ENCODE measurements at places on chromosomes 2 and 18.

GRCh38 chr2:101850450-101850849, 141.3 kb upstream of the IL1R2 start:
- no peak for ATAC-seq
- H3K4me3 ChIP-seq: no peak overlapping the region
- no peaks in the 10 kb centered on the region for H3K27me3 ChIP-seq

DNA sequence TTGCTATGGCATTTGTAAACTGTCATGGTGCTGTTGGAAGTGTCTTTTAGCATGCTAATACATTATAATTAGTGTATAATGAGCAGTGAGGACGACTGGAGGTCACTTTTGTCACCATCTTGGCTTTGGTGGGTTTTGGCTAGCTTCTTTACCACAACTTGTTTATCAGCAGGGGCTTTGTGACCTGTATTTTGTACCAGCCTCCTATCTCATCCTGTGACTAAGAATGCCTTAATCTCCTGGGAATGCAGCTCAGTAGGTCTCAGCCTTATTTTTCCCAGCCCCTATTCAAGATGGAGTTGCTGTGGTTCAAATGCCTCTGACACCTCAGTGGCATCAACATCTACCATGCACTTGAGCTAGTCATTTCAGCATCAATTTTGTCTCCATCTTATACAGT, 29.7 kb downstream of the LYPD6 start:
- no peak overlapping the region for H3K4me3 ChIP-seq
- H3K27me3 ChIP-seq: no peaks in the 10 kb centered on the region
- no peaks in the 10 kb centered on the region for H3K36me3 ChIP-seq
- H3K4me1 ChIP-seq: no peaks in the 10 kb centered on the region
- no peak overlapping the region for H3K27ac ChIP-seq

DNA sequence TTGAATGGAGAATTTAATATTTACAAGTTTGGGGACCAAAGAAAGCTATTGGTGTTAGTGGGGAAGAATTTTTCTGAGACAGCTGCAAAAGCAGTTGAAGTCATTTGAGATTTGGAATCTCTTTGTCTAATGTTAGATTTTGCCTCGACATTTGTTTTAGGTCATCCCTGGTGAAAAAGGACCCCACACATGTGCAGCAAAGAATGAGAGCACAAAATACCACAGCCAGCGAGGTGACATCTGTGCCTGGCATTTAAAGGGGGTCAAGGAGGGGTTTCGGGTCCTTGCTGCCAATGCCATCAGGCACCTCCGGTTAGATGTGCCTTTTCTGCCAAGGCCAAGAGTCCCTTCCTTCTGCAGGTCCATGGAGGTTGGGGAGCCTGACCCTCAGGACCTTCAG, 173.3 kb downstream of the TRIB2 start:
- H3K27me3 ChIP-seq: no peaks in the 10 kb centered on the region
- no peak for ATAC-seq
- no peak overlapping the region for H3K27ac ChIP-seq
- H3K36me3 ChIP-seq: no peaks in the 10 kb centered on the region

GRCh38 chr2:149355716-149356422, 25.5 kb downstream of the LYPD6 start:
- H3K4me1 ChIP-seq: no peaks in the 10 kb centered on the region
- no peak overlapping the region for H3K27ac ChIP-seq
- no peaks in the 10 kb centered on the region for H3K27me3 ChIP-seq
- H3K4me3 ChIP-seq: no peak overlapping the region
- no peaks in the 10 kb centered on the region for H3K36me3 ChIP-seq

GRCh38 chr2:17362956-17363355, 155.3 kb downstream of the RAD51AP2 start:
- no peaks in the 10 kb centered on the region for H3K36me3 ChIP-seq
- H3K27ac ChIP-seq: no peak overlapping the region
- H3K4me3 ChIP-seq: no peak overlapping the region
- no peak for ATAC-seq
- no peaks in the 10 kb centered on the region for H3K4me1 ChIP-seq

DNA sequence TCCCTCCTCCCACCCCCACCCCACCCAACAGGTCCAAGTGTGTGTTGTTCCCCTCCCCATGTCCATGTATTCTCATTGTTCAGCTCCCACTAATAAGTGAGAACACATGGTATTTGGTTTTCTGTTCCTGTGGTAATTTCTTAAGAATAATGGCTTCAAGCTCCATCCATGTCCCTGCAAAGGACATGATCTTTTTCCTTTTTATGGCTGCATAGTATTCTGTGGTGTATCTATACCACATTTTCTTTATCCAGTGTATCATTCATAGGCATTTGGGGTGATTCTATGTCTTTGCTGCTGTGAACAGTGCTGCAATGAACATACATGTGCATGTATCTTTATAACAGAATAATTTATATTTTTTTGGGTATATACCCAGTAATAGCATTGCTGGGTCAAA, 12.3 kb upstream of the ASAP2 start:
- no peak overlapping the region for H3K27ac ChIP-seq
- H3K36me3 ChIP-seq: no peaks in the 10 kb centered on the region
- no peak for ATAC-seq
- H3K27me3 ChIP-seq: no peaks in the 10 kb centered on the region

DNA sequence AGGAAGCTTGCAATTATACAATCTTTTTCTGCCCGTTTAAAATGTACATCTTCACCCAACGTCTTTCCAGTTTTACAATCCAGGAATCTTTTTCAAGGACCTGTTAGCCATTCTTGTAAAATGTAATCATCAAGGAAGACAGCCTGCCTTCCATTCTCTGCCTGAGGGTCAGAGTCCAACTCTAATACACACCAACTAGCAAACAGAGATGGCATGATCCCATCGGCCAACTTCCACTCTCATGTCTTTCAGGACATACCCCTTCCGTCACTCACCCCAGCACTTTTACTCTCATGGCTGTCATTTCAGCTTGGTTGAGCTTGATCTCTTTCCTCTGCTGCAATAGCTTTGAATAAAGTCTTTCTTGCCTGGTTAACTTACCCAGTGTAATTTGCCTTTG, 172.5 kb upstream of the NETO1 start:
- H3K4me3 ChIP-seq: no peak overlapping the region
- no peak for ATAC-seq
- H3K27ac ChIP-seq: no peak overlapping the region
- H3K27me3 ChIP-seq: no peaks in the 10 kb centered on the region
- no peaks in the 10 kb centered on the region for H3K4me1 ChIP-seq

- H3K4me1 ChIP-seq: no peaks in the 10 kb centered on the region
- H3K27me3 ChIP-seq: no peaks in the 10 kb centered on the region
- ATAC-seq: no peak
- no peaks in the 10 kb centered on the region for H3K36me3 ChIP-seq
- H3K27ac ChIP-seq: no peak overlapping the region
- H3K4me3 ChIP-seq: no peak overlapping the region
Observed at GRCh38 chr2:57602733-57603132, 443.9 kb upstream of the VRK2 start.

GRCh38 chr2:178191004-178191508, 3.3 kb upstream of the OSBPL6 start:
- peaks cover 16% of the 10 kb centered on the region for H3K4me1 ChIP-seq
- H3K4me3 ChIP-seq: no peak overlapping the region
- no peak overlapping the region for H3K27ac ChIP-seq
- no peak for ATAC-seq
- H3K27me3 ChIP-seq: no peaks in the 10 kb centered on the region

- no peak overlapping the region for H3K27ac ChIP-seq
- H3K27me3 ChIP-seq: peaks cover 12% of the 10 kb centered on the region
- no peak overlapping the region for H3K4me3 ChIP-seq
- ATAC-seq: no peak
- no peaks in the 10 kb centered on the region for H3K36me3 ChIP-seq
- no peaks in the 10 kb centered on the region for H3K4me1 ChIP-seq
Observed at GRCh38 chr2:238296638-238297457, 8.4 kb upstream of the PER2 start.

DNA sequence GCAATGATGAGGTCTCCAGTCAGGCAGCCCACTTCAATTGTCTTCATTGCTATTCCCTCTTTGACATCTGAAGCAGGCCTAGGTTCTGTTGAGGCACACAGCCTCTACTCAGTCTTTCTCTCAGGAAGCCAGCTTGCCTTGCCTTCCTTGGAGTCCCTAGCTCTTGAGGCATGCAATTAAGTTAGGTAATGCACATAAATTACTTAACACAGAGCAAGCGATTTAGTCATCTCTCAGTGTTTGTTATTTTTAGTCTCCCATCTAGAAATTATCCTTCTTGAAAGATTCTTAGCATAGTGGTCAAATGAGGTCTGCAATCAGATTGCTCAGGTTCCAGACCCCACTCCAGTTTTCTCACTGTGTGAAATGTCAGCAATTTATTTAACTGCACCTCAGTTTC, 32.0 kb downstream of the SULT1C4 start:
- ATAC-seq: no peak
- no peak overlapping the region for H3K27ac ChIP-seq
- no peaks in the 10 kb centered on the region for H3K36me3 ChIP-seq
- H3K4me3 ChIP-seq: no peak overlapping the region
- no peaks in the 10 kb centered on the region for H3K27me3 ChIP-seq

GRCh38 chr2:215777465-215778044, 235.8 kb downstream of the MREG start:
- no peak for ATAC-seq
- H3K27me3 ChIP-seq: no peaks in the 10 kb centered on the region
- peaks cover 16% of the 10 kb centered on the region for H3K4me1 ChIP-seq
- no peak overlapping the region for H3K27ac ChIP-seq
- no peak overlapping the region for H3K4me3 ChIP-seq

DNA sequence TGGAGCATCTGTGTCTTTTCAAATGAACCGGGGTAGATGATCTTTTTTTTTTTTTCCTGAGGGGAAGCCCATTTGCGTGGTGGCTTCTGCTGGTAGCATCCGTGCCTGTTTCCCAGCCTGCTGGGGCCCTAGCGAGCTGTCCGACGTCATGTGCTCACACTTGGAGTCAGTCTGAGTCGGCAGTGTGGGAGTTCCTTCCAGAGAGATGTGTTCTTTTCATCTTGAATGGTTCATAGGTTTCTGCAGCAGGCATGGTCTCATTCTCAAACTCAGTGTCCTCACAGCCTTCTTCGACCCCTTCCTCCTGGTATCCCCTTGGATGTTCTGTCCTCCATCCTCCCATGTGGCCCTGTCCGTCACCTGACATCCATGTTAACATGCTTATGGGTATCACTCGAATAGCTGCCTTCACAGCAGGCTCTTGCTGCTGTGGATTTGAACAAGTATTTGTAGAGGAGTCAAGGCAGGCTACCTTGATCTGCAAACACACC, 51.0 kb downstream of the LDLRAD4 start:
- peak; percentile 49 for ATAC-seq
- H3K4me3 ChIP-seq: no peak overlapping the region
- no peaks in the 10 kb centered on the region for H3K27me3 ChIP-seq
- H3K4me1 ChIP-seq: peaks cover 100% of the 10 kb centered on the region
- H3K36me3 ChIP-seq: no peaks in the 10 kb centered on the region
- H3K27ac ChIP-seq: peak overlapping the region; percentile 77

- no peak overlapping the region for H3K4me3 ChIP-seq
- H3K36me3 ChIP-seq: no peaks in the 10 kb centered on the region
- no peak for ATAC-seq
- H3K27ac ChIP-seq: no peak overlapping the region
Observed at GRCh38 chr2:207775473-207775872, 5.8 kb upstream of the FZD5 start.

DNA sequence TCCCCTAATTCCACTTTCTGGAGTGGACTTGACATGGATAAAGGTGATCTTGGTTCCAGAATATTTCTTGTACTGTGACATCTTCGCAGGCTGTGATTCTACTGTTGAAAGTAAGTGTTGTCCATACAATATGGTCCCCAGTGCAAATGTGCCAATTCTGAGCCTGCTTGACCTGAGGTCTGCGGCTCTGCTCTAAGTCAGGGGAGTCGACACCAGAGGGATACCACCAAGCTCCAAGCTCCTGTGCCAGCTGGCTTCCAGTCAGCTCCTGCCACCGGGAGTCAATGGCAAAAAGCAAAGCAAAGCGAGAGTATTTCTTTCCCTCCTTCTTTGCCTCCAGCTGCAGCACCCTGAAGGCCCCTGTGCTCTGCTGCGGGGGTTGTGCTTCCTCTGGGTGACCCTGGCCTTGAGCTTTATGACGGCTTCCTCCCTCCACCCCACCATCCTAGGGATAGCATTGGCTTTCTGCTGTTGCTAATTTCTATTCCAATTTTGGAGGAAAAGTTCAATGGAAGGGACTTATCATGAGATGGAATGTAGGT, 50.4 kb downstream of the SLC35F5 start:
- no peak overlapping the region for H3K4me3 ChIP-seq
- no peaks in the 10 kb centered on the region for H3K27me3 ChIP-seq
- peaks cover 36% of the 10 kb centered on the region for H3K36me3 ChIP-seq
- H3K27ac ChIP-seq: no peak overlapping the region
- H3K4me1 ChIP-seq: no peaks in the 10 kb centered on the region

GRCh38 chr2:128930101-128930500, 611.4 kb upstream of the HS6ST1 start:
- no peak for ATAC-seq
- no peak overlapping the region for H3K4me3 ChIP-seq
- H3K4me1 ChIP-seq: no peaks in the 10 kb centered on the region
- no peaks in the 10 kb centered on the region for H3K27me3 ChIP-seq
- H3K27ac ChIP-seq: no peak overlapping the region

GRCh38 chr2:1663621-1664020, 80.7 kb downstream of the PXDN start:
- peaks cover 78% of the 10 kb centered on the region for H3K36me3 ChIP-seq
- H3K27ac ChIP-seq: no peak overlapping the region
- H3K4me3 ChIP-seq: no peak overlapping the region
- no peak for ATAC-seq
- H3K27me3 ChIP-seq: no peaks in the 10 kb centered on the region
- no peaks in the 10 kb centered on the region for H3K4me1 ChIP-seq

DNA sequence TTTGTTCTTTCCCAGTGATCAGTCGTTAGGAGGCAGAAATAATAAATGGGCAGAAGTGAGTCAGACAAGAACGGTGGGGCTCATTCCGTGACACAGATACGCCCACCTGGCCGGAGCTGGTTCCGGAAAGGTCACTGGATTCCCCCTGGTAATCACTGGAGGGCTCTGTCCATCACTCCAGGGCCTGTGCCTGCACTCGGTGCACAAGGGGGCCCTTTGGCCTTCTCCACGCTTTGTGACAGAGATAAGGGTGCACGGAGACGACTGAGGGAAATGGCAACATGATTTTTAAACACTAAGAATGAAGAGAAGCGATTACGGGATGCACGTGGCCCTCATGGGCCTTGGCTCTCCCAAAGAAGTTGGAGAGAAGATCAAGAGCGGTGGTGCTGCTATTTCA, 84.4 kb downstream of the PTGR3 start:
- H3K27ac ChIP-seq: no peak overlapping the region
- H3K4me1 ChIP-seq: no peaks in the 10 kb centered on the region
- H3K4me3 ChIP-seq: no peak overlapping the region
- peaks cover 4% of the 10 kb centered on the region for H3K27me3 ChIP-seq
- H3K36me3 ChIP-seq: no peaks in the 10 kb centered on the region

DNA sequence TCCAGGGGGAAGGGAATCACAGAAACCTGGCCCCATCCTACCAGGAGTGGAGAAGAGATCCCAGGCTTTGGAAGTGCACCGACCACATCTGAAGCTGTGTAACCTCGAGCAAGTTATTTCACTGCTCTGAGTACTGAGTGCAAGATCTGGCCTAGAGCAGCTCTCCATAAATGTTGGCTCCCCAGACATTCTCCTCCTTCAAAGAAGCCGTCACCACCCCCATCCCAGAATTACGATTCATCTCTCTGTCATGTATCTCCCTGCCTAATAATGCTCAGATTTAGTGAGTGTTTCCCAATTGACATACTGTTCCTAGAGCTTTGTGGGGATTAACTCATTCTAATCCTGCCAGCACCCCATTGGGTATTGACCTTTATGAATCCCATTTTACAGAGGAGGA, 51.7 kb downstream of the TNS1 start:
- ATAC-seq: no peak
- H3K36me3 ChIP-seq: no peaks in the 10 kb centered on the region
- H3K27me3 ChIP-seq: no peaks in the 10 kb centered on the region
- no peak overlapping the region for H3K4me3 ChIP-seq
